Keratinocyte (primary cell): ENCODE measurements at places on chromosomes 6 and 20. TPM values are rescaled to one million over a fixed set of nuclear protein-coding genes. Genes with fewer than 3 reads are reported as not detected.

DNA sequence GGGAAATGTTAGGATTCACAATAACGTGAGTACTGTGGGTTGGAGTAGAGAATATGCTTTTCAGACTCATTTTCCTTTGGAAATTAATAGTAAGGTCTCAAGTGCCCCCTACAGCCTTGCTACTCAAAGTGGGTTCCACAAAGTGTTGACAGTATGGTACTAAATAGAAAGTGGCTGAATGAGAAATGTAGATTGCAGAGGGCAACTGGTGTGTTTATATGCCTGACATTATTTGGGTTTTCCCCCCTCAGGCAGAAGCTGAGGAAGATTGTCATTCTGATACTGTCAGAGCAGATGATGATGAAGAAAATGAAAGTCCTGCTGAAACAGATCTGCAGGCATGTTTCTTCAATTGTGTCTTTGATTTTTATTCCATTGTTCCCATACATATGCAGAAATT lies 5.6 kb downstream of the FBXO9 start:
- H3K36me3 ChIP-seq = no peaks in the 10 kb centered on the region
- no peak for DNase-seq
- no peak overlapping the region for H3K27ac ChIP-seq
- peaks cover 8% of the 10 kb centered on the region for H3K4me1 ChIP-seq
- H3K27me3 ChIP-seq = no peaks in the 10 kb centered on the region
- H3K4me3 ChIP-seq = no peak overlapping the region

DNA sequence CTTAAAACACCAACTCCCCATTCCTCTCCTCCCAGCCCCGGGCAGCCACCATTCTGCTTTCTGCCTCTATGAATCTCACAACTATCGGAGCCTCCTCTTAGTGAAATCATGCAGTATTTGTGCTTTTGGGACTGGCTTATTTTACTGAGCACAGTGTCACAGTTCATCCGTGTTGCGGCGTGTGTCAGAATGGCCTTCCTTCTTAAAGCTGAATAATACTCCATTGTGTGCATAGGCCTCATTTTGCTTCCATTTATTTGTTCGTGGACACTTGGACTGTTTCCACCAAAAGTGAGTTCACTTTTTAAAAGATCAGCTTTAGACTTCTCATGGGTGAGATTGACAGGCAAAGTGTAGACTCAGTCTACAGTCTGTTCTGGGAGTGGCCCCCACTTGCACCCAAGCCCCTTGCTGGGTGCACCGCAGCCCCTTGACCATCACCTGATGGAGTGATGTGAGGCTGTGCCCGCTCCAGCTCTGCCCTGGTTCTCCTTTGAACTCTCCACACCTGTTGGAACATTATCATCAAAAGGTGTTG lies 12.6 kb downstream of the DUSP22 start:
- H3K27ac ChIP-seq = no peak overlapping the region
- H3K27me3 ChIP-seq = no peaks in the 10 kb centered on the region
- DNase-seq = no peak
- H3K4me1 ChIP-seq = peaks cover 6% of the 10 kb centered on the region
- peaks cover 3% of the 10 kb centered on the region for H3K36me3 ChIP-seq

- H3K27ac ChIP-seq = no peak overlapping the region
- no peaks in the 10 kb centered on the region for H3K36me3 ChIP-seq
- H3K27me3 ChIP-seq = no peaks in the 10 kb centered on the region
- H3K4me1 ChIP-seq = no peaks in the 10 kb centered on the region
Observed at GRCh38 chr6:88296694-88297093, 130.5 kb upstream of the CNR1 start.

The FAM209B gene
- polyA plus RNA-seq = 0.12 to 0.38 TPM (median 0.18 TPM) in 3 replicates

The OR2J3 gene
- polyA plus RNA-seq = not detected in 3 replicates

DNA sequence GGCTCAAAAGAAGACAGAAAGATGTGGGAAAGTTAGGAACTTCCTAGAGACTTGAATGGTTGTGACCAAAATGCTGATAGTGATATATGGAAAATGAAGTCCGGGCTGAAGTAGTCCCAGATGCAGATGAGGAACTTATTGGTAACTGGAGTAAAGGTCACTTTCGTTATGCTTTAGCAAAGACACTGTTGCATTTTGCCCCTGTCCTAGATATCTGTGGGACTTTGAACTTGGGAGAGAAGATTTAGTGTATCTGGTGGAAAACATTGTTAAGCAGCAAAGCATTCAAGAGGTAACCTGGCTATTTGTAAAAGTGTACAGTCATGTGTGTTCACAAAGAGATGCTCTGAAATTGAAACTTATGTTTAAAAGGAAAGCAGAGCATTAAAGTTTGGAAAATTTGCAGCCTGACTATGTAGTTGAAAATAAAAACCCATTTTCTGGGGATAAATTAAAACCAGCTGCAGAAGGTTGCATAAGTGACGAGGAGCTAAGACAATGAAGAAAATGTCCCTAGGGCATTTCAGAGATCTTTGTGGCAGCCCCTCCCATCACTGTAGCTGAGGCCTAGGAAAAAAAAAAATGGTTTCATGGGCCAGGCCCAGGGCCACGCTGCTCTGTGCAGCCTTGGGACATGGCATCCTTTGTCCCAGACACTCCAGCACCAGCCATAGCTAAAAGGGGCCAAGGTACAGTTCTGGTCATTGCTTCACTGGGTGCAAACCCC lies 1692.2 kb downstream of the HACE1 start:
- no peaks in the 10 kb centered on the region for H3K36me3 ChIP-seq
- H3K27ac ChIP-seq = no peak overlapping the region
- H3K4me3 ChIP-seq = no peak overlapping the region

DNA sequence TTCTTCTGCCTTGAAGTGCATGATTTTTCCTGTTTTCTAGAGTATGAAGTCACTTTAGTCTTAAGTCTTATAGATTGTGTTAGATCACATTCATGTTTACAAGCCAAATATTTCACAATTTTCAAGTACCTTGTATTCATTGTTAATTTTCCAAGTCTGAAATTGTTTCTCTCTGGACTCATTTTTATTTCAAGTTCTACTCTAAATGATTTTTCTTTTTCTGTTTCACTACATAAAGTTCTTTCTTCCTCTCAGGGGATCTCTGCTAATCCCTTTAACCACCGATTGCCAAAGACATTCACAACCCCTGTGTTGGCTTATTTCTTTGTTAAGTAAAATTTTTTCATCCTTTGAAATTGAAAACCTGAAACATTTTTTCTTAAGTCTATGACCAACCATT lies 805.7 kb downstream of the KIF16B start:
- no peaks in the 10 kb centered on the region for H3K36me3 ChIP-seq
- no peak overlapping the region for H3K4me3 ChIP-seq
- no peak for DNase-seq
- H3K27me3 ChIP-seq = no peaks in the 10 kb centered on the region
- H3K27ac ChIP-seq = no peak overlapping the region
- H3K4me1 ChIP-seq = no peaks in the 10 kb centered on the region

DNA sequence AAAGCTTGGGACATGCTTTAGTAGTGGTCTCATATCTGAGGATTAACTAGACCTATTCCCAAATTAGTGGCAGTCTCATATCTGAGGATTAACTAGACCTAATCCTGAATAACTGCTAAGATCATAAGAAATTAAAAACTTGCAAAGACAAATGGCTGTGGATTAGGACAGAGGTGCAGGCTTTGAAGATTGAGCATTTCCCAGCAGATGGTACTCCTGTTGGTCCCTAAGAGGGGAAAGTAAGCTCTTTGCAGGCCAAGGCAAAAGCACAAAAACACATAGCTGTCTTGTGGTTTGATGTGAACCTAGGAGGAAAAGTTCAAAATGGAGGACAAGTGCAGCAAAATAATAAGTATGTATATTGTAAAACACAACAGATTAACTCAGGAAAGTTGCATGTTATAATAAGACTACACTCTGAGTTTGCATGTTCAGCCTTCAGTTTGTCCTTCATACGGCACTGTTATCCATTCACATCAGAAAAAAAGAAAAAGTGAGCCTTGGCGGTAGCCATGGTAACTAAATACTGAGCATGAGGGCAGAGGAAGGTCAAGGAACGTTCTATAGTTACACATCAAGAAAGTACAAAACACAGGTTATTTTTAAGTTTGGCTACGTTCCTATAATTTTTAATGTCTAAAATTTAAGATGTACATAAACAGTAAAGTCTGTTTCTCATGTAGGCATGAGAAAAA lies 62.8 kb downstream of the FILIP1 start:
- H3K27ac ChIP-seq = no peak overlapping the region
- H3K27me3 ChIP-seq = no peaks in the 10 kb centered on the region
- no peak overlapping the region for H3K4me3 ChIP-seq
- no peak for DNase-seq

DNA sequence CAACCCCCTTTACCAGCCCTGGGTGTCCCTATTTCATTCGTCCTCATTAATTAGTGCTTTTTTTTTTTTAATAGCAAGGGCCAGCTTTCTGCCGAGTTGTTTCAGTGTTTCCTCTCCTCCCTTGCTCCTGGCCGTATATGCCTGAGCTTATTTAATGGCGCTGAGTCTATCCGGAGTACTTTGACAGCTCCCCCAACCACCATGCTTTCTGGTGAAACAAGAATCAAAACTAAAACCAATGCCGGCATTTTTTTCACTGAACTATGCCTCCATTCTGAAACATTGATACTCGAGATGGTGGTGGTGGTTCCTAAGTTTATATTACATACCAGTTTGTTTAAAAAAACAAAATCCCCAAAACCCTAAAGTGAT lies 1.2 kb downstream of the DCBLD1 start:
- H3K4me3 ChIP-seq = peak overlapping the region; percentile 85
- DNase-seq = no peak
- H3K27me3 ChIP-seq = no peaks in the 10 kb centered on the region
- peaks cover 22% of the 10 kb centered on the region for H3K4me1 ChIP-seq
- peak overlapping the region; percentile 75 for H3K27ac ChIP-seq
- peaks cover 7% of the 10 kb centered on the region for H3K36me3 ChIP-seq

DNA sequence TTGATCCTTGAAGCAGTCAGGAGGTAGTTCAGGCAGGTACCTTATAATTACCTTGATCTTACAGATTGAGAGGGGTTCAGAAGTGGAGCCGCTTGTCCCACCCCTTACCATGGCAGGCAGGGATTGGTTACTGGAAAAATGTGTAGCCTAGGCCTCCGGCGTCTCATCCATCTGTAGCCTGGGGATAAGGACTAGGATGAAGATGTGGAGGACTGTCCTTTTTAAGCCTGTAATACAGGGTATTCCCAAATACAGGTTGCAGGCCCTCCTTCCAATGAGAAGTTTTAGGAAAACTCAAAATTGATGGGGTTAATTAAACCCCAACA lies 2.8 kb downstream of the HMGA1 start:
- no peak for DNase-seq
- peaks cover 22% of the 10 kb centered on the region for H3K36me3 ChIP-seq
- H3K4me3 ChIP-seq = peak overlapping the region; percentile 94
- H3K27me3 ChIP-seq = no peaks in the 10 kb centered on the region

The ADNP gene
- 21.6 to 31.3 TPM (median 29.3 TPM) in 3 replicates for polyA plus RNA-seq
